ENCODE measurements at places on chromosomes 2 and 18.

GRCh38 chr2:40668425-40668824, 216.5 kb upstream of the SLC8A1 start:
- DNase-seq, result no peak

DNA sequence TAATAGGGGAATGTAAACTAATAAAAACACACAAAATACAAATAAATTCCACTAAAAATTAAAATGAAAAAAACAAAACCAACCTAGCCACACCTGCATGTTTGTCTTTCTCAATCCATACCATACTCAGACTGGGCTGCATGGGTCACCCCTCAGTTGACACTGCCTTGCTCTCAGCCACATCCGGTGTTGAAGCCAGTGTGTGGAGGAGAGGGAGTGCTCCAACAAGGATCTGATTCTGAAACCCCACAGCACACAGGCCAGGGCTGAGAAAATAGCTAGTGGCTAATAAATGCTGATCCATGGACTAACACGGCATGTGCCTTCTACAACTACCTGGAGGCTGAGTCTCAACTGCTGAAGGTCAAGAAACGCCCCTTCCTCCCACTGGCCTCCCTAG, 13.7 kb downstream of the RND3 start:
- no peak for DNase-seq

DNA sequence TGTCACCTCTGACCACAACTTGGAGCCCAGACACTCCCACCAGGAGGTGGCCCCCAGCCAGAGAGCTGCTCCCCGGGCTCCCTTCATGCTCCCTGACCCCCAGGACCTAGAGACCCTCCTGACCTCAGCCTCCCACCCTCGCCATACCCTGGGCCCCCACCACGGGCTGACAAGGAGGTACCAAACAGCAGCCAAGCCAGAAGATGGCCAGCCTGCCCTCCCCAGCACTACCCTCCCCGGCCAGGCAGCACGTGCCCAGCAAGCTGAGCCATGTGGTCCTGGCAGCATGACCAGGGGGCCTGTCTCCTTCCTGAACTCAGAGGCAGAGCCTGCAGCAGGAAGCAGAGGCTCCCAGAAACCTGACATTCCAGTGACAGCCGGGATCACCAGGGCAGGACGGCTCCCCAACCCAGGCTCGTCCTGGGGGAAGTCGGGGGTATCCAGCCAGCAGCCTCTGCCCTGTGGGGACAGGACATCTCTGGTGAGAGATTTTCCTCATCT, 69.4 kb upstream of the GPC1 start:
- DNase-seq, result no peak

GRCh38 chr2:126220331-126220730, 435.6 kb upstream of the GYPC start:
- DNase-seq, result no peak

GRCh38 chr18:30177056-30177455, 865.5 kb downstream of the DSC3 start:
- DNase-seq, result no peak

DNA sequence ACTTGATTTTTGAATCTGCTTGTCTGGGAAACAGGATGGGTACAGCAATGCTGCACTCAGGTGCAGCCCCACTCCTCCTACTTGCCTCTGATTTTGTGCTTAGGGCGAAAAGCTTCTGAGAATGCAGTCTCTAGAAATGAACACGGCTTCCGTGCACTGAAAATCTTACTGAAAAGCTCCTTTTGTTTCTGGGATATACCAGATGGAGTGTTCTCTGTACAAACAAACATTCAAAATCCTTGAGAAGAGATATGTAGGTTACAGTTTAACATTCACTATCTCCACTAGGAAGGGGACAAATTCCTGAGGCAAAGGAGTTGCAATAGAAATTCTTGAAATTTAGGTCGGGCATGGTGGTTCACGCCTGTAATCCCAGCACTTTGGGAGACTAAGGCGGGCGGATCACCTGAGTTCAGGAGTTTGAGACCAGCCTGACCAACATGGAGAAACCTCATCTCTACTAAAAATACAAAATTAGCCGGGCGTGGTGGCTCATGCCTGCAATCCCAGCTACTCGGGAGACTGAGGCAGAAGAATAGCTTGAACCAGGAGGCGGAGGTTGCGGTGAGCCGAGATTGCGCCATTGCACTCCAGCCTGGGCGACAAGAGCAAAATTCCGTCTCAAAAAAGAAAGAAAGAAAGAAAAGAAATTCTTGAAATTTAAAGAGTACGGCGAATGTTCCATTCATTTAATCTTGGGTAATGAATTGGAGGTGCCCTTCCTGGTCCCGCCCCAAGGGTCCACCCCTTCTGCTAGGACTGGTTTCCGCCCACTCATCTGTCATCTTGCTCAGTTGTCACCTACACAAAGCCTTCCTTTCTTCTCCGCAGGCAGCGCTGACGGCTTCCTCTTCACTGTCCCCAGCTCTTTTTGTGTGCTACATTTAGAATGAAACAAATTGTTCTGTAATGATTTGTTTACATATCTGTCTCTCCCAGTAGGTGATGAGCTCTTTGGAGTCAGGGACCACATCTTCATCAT, 92.4 kb downstream of the SOCS6 start:
- DNase-seq, result no peak

DNA sequence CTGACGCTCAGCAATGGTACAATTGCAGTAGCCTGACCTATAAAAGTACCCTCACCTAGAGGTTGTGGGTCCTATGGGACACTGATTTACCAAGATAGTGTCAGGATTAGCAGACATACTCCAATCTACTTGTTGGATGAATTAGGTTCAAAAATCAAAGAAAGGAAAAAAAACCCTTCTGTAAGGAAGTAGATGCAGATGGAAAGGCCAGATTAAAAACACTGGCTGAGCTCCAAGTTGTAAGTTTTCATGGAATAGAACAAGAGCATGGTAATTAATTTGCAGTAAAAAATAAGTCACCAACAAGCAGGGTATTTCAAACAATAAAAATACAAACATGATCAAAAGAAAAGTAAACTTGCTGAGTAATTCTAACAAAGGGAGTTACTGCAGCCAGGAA, 26.4 kb downstream of the IDH1 start:
- DNase-seq, result no peak

DNA sequence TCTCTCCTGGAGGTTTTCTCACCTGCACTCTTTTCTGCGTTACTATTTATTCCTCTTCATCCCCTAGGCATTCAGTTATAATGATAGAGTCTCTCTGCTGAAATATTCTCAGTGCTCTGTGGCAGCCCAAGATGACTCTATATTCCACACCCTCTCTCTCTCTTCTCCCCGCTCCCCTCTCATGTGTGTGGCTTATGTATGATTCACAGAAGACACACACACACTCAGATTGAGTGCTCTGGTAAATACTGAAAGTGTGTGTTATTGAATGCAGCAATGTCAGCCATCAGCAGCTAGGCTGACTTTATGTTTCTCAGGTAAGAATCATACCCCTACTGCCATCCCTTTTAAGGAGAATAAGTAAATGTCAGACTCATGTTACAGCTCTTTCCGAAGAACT, 201.2 kb downstream of the SLC4A10 start:
- DNase-seq, result no peak

- DNase-seq, result no peak
Observed at GRCh38 chr18:63016270-63016669, 300.9 kb downstream of the PHLPP1 start.

DNA sequence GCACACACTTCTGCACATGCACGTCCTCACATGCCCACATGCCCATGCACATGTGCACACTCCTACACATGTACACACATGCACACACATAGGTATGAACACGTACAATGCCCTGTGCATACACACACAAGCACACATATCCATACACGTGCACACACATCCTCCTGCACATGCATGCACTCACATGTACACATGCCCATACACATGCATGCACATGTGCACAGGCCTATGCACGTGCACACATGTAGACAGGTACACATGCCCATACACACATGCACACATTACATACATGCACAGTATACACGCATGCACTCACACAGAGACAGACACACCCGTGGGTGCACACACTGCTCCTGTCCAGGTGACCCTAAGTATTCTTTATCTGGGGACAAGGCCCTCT, 34.3 kb downstream of the GPC1 start:
- no peak for DNase-seq

GRCh38 chr2:62923242-62923641, 127.4 kb upstream of the OTX1 start:
- DNase-seq, result no peak

- DNase-seq, result no peak
Observed at GRCh38 chr2:121489284-121489683, 41.4 kb upstream of the RNU4ATAC start.

DNA sequence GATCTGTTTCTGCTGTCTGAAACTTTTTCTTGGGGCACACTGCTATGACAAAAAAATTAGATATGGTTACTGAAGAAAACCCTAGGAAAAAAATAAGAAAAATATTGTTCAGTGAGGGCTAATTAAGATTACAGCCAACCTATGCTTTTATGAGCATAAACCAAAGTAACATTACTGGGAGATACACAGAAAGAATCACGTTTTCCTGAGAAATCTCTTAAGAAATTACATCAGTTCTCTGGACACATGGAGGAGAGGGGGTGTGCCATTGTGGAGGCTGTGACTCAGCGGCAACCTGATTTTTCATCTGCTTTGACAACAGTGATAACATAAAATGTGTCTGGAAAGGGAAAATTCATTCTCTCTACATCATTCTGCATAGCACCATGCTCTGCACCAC, 13.4 kb upstream of the NMI start:
- no peak for DNase-seq

DNA sequence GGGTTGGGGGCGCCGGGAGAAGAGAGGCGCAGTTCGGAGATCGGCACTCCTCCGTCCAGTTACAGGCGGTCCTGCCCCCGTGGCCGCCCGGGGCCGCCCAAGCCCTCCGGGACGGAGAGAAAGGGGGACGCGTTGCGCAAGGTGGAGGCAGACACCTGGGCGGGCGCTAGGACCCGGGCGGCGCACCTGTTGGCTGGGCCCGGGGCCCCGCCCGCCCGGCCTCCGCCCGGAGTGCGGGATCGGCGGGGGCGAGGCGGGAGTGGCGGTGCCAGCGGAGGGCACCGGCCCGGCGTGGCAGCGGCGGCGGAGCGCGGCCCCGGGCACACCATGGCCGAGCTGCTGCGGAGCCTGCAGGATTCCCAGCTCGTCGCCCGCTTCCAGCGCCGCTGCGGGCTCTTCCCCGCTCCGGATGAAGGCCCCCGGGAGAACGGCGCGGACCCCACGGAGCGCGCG, at the start of gene SGPP2:
TSS of gene SGPP2 (plus strand) at position 268 of the 453 bp plus-strand sequence. CDS start at position 328, 60 bp downstream.
- no peak for DNase-seq

- no peak for DNase-seq
Observed at GRCh38 chr2:145277922-145278321, 758.0 kb upstream of the ZEB2 start.

DNA sequence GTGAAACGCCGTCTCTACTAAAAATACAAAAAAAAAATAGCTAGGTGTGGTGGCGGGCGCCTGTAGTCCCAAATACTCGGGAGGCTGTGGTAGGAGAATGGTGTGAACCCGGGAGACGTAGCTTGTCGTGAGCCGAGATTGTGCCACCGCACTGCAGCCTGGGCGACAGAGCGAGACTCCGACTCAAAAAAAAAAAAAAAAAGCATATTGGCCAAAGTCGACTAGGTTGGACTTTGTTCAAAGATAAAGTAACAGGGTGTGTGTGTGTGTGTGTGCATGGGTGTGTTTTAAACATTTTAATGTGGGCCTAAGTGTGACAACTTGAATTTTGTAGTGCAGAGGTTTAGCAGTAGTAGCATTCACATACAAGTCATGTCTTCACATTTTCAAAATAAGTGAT, 11.7 kb downstream of the GEMIN6 start:
- no peak for DNase-seq

- DNase-seq, result no peak
Observed at GRCh38 chr2:145194673-145195072, 674.8 kb upstream of the ZEB2 start.

DNA sequence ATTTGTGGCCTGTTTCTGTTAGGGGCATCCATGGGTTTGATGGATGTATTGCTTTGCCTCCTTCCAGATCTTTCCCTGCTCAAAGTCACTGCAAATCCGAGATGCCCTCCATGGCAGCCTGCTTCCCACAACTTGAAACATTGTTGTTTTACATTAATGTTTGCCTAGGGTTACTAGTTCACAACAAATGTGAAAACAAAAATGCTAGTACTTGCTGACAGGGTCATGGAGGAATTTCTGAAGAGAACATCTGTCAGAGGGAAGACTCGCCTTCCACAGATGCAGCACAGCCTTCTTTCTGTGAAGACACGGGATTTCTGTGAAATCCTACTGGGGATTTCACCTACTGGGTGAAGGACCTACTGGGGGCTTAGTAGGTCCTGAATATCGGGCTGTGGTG, 260.0 kb upstream of the FN1 start:
- DNase-seq, result no peak

- no peak for DNase-seq
Observed at GRCh38 chr2:114316532-114317300, 125.7 kb upstream of the DPP10 start.

- DNase-seq, result no peak
Observed at GRCh38 chr2:26011990-26012856, 21.7 kb upstream of the RAB10 start.

DNA sequence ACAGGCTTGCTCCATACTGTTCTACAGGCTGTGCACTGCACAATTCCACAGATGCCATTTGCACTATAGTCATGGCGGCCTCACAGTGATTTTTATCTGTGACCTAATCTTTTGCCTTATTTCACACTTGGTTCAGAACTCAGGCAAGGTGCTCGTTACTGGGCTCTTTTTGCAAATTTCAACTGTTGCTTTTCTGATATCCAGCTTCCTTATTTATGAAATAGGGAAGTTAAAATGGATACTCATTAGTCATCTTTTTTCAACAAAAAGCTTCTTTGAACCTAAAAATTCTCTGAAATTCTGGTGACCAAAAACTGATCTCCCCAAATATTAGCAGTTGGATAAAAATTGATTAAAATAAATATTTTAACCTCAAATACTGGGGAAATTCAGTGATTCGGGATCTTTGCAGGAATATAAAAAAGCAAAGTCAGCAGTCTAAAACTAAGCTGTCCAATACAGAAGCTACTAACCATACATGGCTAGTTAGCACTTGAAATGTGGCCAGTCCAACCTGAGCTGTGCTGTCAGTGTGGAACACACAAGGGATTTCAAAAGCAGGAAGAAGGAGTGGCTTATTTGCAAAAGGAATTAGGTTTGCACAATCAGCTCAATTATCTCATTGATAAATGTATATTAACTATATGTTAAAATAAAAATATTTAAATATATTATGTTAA, 134.4 kb downstream of the COL4A4 start:
- DNase-seq, result no peak

- no peak for DNase-seq
Observed at GRCh38 chr2:112295407-112296078, 20.1 kb downstream of the ZC3H6 start.

DNA sequence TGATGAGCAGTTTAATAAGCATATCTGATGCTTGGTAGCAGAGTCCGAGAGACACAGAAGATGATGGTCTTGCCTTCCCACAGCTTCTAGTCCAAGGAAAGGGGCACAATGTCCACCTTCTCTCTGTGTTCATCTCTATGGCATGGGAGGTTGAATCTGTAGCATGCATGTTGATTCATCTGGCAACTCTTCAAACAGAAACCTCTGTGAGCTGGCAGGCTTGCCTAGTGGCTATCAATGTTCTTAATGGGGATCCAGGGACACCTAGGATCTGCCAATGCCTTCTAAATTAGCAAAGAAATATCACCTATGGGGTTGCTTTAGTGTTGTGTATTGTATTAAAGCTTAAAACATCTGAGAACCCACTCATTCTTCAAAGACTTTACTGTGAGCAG, 170.8 kb downstream of the INO80D start:
- no peak for DNase-seq

Data from stimulated activated CD4-positive, alpha-beta T cell treated with anti-CD3 and anti-CD28 coated beads, Interleukin-15, amount 100 ng/mL, for 1 hour (primary cell).